ENCODE measurements at places on chromosomes 3 and 15. TPM values are rescaled to one million over a fixed set of nuclear protein-coding genes. Genes with fewer than 3 reads are reported as not detected.

The C2CD4A gene
- total RNA-seq, result 0.06 TPM

DNA sequence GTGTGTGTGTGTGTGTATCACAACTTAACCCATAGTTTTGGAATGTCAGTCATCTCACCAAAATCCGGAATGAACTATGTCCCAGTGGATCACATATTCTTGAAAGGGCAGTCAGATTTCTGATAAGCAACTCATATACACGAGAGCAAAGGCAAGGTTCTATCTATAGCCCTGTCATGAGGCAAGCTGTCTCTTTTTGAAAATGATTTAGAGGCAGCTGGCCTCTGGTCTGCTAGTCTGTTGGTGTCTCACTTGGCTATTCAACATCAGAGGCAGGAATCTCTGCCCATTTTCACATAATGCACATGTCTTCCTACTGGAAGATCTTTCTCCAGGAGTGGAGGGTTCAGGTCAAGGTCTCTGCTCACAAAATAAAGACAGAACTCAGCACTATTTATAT, 79.8 kb downstream of the CNTN6 start:
- DNase-seq, result no peak
- no peak overlapping the region for H3K27ac ChIP-seq
- H3K4me3 ChIP-seq, result no peak overlapping the region
- no peaks in the 10 kb centered on the region for H3K27me3 ChIP-seq

The ZKSCAN7 gene
- 16.5 TPM for total RNA-seq

The GOLGA8G gene
- not detected for total RNA-seq

The LRRC31 gene
- 0.50 TPM for total RNA-seq

DNA sequence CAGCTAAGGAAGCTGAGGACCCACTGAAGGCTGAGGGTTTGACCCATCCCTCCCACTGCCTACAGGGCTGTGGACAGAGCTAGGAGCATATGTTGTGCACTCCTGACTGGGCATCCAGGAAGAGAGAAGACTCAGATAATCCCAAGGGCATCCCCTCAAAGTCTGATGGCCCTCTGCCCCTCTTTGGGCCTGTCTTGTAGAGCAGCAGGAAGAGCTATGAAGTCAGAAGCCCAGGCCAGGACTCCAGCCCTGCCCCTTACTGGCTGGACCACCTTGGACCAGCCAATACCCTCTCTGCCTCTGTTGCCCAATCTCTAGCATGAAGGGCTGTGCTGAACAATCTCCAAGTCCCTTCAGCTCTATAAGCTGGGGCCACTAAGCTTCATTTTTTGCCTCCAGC, 210.8 kb downstream of the RPLP1 start:
- H3K27ac ChIP-seq, result no peak overlapping the region
- H3K27me3 ChIP-seq, result no peaks in the 10 kb centered on the region
- no peak overlapping the region for H3K4me3 ChIP-seq
- H3K4me1 ChIP-seq, result peaks cover 31% of the 10 kb centered on the region
- no peak for DNase-seq
- H3K36me3 ChIP-seq, result no peaks in the 10 kb centered on the region

- peaks cover 7% of the 10 kb centered on the region for H3K4me1 ChIP-seq
- H3K27ac ChIP-seq, result no peak overlapping the region
- H3K4me3 ChIP-seq, result no peak overlapping the region
- H3K27me3 ChIP-seq, result peaks cover 6% of the 10 kb centered on the region
- peaks cover 5% of the 10 kb centered on the region for H3K36me3 ChIP-seq
Measured at GRCh38 chr15:65963911-65964482, 94.7 kb downstream of the RAB11A start.

- H3K27me3 ChIP-seq, result no peaks in the 10 kb centered on the region
- H3K27ac ChIP-seq, result no peak within 1 kb of the TSS
- DNase-seq, result no peak
- H3K4me1 ChIP-seq, result peaks cover 9% of the 10 kb centered on the region
- H3K36me3 ChIP-seq, result no peaks in the 10 kb centered on the region
Measured at GRCh38 chr3:57060089-57060821, at the start of gene SPATA12. SPATA12 (plus strand) TSS chr3:57060664; CDS start chr3:57073695, 13,031 bp downstream.

GRCh38 chr3:49294343-49294742, 17.3 kb upstream of the C3orf62 start:
- H3K4me3 ChIP-seq, result no peak overlapping the region
- H3K27me3 ChIP-seq, result no peaks in the 10 kb centered on the region
- no peak overlapping the region for H3K27ac ChIP-seq
- no peaks in the 10 kb centered on the region for H3K4me1 ChIP-seq
- DNase-seq, result no peak

The OIP5 gene
- 5.5 TPM for total RNA-seq

GRCh38 chr3:187974871-187975271, 179.1 kb upstream of the LPP start:
- H3K4me3 ChIP-seq, result no peak overlapping the region
- no peaks in the 10 kb centered on the region for H3K27me3 ChIP-seq
- H3K36me3 ChIP-seq, result no peaks in the 10 kb centered on the region
- no peaks in the 10 kb centered on the region for H3K4me1 ChIP-seq
